ENCODE measurements at places on chromosomes 11 and 22. TPM values are rescaled to one million over a fixed set of nuclear protein-coding genes. Genes with fewer than 3 reads are reported as not detected.

Gene PIH1D2
- total RNA-seq, result not detected

Gene CRACR2B
- total RNA-seq, result not detected

Gene SH3BP1
- 89.2 TPM for total RNA-seq

Gene RPL3
- total RNA-seq, result 3,492 TPM

Gene LARGE2
- 5.1 TPM for total RNA-seq

Gene ART1
- not detected for total RNA-seq

Gene APOA4
- not detected for total RNA-seq

Gene MMP3
- not detected for total RNA-seq

Gene OR5P2
- not detected for total RNA-seq

Gene CD6
- total RNA-seq, result 414 TPM

Gene OR51G1
- not detected for total RNA-seq

Gene LRRC74B
- total RNA-seq, result not detected

Gene PGA5
- not detected for total RNA-seq

Gene OR51B4
- not detected for total RNA-seq

Gene SLC35C1
- total RNA-seq, result 20.3 TPM

Gene CAVIN3
- total RNA-seq, result 0.36 TPM

Gene BTG4
- not detected for total RNA-seq

Gene TRIM44
- total RNA-seq, result 53.1 TPM

Gene ZNF280B
- total RNA-seq, result 2.2 TPM

Gene INS
- not detected for total RNA-seq

Gene ASCC2
- 88.7 TPM for total RNA-seq

Gene TIMP3
- total RNA-seq, result 2.3 TPM

Gene FBLN1
- not detected for total RNA-seq

Gene LMO1
- not detected for total RNA-seq

Gene XKR3
- total RNA-seq, result not detected

Gene ACTN3
- 0.20 TPM for total RNA-seq

Gene TXN2
- 33.5 TPM for total RNA-seq

Gene C22orf31
- total RNA-seq, result not detected

Gene CLCF1
- 6.4 TPM for total RNA-seq

Gene EHF
- total RNA-seq, result not detected

Gene MYO18B
- 0.26 TPM for total RNA-seq

Gene MMP7
- not detected for total RNA-seq

Gene HPX
- total RNA-seq, result 1.3 TPM

All from CD4-positive, alpha-beta memory T cell (primary cell).